ENCODE measurements at places on chromosomes 12 and 14.
A peak's percentile ranks its signal among the peaks of the same experiment; 100 is the strongest.

- no peak for DNase-seq
These were observed 4.2 kb upstream of the KRT5 start for GRCh38 chr12:52524241-52524897.

- no peak for DNase-seq
These were observed 52.2 kb upstream of the CFL2 start for GRCh38 chr14:34766606-34767005.

DNA sequence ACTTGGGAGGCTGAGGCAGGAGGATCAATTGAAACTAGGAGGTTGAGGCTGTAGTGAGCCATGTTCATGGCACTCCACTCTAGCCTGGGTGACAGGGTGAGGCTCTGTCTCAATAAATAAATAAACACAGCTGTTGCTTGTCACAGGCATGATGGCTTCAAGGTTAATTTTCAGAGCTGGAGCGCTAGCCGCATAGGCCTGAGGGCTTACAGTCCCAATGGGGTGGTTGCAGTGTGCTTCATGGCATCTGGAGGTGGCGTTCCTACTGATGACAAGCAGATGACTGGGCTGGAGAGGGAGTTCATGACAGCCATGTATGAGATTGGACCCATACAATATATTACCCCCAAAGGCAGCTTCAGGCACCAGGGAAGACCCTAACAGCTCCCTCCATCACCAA, 1.6 kb upstream of the FMNL3 start:
- DNase-seq = no peak

GRCh38 chr12:906062-906585, 43.4 kb downstream of the RAD52 start:
- no peak for DNase-seq

GRCh38 chr14:52351233-52352060, 37.3 kb downstream of the PTGER2 start:
- peak; percentile 47 for DNase-seq

GRCh38 chr14:45078323-45078722, 5.6 kb upstream of the PRPF39 start:
- no peak for DNase-seq
